ENCODE measurements at places on chromosomes 1 and 21.
A peak's percentile ranks its signal among the peaks of the same experiment; 100 is the strongest.

DNA sequence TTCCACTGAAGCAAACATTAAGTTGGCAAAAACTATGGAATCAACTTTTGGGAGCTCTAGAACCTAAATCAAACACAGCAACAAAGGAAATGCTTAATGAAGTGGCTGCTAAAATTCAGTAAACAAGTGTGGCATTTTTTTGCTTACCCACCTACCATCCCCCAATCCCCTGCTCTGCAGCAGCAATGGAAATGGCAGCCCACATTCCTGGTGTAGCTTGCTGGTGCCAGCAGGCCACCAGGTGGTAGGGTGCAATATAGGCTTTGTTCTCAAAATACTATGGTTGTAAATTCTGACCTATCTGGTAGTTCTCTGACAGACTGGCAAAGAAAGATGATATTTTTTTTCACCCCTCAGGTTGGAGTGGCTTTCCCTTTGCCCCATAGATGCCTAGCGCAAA is 42.8 kb downstream of the SHCBP1L start:
- DNase-seq = no peak

DNA sequence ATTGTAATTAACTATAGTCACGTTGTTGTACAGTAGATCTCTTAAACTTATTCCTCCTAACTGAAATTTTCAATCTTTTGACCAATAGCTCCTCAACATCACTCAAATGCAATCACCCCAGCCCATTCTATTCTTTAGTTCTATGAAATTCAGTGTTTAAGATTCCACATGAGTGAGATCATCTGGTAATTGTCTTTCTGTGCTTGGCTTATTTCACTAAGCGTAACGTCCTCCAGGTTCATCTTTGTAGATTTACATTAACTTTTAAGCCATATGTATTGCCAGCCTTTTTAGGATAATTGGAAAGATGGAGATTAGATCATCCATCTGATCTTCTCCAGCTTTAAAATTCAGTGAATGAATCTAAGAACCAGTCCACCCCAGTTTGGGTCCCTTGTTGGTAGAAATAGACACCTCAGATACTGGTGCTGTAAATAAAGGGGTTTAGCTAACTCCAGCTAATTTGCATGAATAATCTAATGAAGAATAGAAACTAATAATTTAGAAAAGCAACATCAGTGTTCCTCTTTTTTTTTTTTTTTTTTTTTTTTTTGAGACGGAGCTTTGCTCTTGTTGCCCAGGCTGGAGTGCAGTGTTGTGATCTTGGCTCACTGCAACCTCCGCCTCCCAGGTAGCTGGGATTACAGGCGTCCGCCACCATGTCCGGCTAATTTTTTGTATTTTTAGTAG is 7.0 kb downstream of the S100A10 start:
- DNase-seq = no peak

GRCh38 chr1:114756009-114756892 is 1.5 kb downstream of the CSDE1 start:
- no peak for DNase-seq

- DNase-seq = no peak
These were observed 38.9 kb downstream of the SDCCAG8 start for GRCh38 chr1:243294723-243295121.

- no peak for DNase-seq
These were observed 22.4 kb downstream of the LRRC41 start for GRCh38 chr1:46281021-46281420.

DNA sequence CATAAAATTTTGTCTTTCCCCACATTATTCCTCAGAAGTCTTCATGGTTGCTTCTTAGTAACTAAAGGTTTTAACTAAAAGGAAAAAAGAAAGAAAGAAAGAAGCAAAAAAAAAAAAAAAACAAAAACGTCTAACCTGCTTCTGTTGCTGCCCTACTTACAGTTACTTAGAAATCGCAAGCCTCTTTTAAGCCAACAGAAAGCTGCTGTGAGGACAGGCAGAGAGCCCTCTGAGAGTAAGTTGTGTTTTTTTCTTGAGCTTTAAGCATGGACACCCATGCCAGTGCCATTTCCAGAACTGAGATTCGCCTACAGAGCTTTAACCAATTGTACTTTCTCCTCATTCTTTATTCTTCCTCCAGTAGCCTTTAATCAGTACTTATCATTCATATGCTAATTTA is 25.6 kb upstream of the RGS1 start:
- no peak for DNase-seq

- no peak for DNase-seq
These were observed 1.6 kb upstream of the ENO1 start for GRCh38 chr1:8879922-8880676.

GRCh38 chr21:39952265-39952664 is 85.0 kb downstream of the PCP4 start:
- no peak for DNase-seq

GRCh38 chr1:165891111-165891860 is 63.9 kb downstream of the UCK2 start:
- no peak for DNase-seq

DNA sequence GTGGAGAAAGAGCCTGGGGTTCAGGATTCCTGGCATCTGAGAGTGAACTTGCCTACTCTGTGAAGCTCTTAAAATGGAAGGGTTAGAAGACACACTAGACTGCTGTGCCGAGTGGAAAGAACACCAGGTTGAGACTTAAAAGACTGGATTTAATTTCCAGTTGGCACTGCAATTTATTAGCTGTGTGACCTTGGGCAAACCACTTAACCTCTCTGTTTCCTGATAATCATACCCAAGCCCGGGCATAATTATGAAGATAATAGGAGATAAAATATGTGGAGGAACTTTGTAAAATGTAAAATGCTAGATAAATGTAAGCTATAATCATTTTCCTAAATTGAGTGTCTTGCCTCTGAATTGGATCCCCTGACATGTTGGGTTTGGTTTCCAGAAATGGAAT is 4.7 kb upstream of the LHX4 start:
- DNase-seq = no peak

GRCh38 chr1:203216274-203217138 is 13.0 kb downstream of the CHIT1 start:
- DNase-seq = peak; percentile 23

- DNase-seq = no peak
These were observed 24.0 kb upstream of the GNPAT start for GRCh38 chr1:231217056-231217455.

DNA sequence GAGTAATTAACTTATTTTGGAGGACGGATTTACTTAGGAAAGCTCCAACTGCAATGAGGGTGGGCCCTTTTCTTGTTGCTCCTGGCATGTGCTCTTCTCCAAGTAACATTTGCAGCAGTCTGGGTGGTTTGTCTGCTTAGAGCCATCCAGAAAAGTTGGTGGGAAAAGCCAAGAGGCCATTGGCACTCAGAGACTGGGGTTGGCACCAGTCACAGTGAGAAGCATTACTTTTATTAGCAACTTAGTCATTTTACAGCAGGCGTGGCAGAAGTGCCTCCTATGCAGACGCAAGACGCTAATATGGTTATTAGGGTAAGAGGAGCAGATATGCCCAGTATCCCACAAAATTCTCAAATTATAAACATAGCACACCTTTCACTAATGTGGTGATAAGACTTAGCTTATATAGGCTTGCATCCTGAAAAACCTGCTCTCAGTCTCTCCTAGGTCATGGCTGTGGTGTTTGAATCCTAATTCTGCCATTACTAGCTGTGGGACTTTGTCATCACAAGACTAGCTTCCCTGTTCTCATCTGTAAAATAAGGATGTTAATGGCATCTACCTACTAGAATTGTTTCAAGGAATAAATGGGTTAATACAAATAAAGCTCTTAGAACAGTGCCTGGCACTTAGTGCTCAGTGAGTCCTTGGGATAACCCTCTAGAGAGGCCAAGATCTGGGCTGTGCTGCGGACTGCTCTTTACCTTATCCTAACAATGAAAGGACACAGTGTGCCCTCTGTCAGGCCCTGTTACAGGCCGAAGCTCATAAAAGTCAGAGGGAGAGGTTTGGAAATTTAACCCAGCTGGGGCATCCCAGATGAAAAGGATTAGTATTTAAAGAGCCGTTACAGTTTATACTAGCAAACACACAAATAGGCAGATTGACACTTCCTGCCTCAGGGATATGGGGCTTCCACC is 154.6 kb downstream of the ROR1 start:
- no peak for DNase-seq

DNA sequence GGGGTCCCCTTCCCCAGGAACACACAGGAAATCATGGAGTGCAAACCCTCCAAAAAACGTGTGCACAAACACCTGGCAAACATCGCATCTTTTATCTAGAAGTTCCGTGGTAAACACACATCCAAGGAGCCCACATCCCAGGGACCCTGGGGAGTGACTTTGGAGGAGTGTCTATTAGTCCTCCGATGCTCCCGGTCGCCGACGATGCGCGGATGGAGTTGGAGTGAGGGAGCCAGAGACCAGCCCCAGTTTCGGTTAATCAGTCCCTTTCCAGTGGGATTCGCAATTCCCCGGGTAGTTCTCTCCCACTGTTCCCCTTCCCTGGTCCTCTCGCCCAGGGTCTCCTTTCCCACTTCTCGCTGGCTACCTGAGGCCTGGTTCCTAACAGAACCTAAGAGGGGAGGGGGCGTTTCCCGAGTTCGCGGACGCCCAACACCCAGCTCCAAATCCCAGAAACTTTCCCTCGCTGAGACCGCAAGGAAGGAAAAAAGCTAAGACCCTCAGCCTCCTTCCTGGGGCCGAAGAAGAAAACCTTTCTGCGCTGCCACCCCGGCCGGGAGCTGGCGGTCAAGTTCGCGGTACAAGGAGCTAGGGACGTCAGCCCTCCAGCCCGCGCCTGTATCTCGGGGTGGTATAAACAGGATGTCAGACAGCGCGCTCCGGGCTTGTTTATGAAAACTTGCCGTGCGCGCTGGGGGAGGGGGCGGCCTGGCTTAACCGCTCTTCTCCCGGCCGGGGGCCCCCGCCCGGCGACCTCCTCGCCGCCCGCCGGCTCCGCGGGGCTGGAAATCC is 787 bp downstream of the JAK1 start:
- no peak for DNase-seq

DNA sequence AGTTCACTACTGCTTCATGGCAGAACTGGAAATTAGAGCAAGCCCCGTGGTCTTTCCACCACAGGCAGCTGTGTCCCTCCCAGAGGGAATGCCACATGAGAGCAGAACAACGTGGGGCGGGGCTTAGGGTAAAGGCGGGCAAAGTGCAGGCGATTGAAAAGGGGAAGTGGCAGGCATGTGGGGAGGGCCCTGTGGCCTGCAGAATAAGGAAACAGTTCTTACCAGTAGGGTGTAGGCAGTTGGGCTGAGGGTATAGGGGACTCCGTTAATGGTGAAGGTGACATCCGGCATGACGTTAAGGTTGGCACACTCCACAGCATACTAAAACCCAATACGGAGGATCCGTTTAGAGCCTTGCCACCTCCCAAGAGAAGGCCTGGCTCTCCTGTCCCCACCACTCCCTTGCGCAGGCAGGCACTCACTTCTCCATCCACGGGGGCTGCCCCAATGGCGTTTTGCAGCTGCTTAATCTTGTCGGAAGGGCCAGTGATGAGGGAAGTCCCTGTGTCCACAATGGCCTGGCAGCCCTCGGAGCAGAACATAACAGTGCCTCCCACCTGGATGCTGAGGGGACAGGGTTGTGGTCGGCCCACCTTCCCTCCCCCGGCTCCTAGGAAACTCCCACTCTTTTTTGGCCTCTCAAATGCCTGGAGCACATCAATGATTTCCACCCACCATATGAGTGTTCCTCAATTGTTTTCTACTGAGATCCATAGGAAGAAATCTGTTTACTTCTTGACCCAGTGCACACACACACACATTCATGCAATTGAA is 9.1 kb upstream of the RAB7B start:
- DNase-seq = no peak

DNA sequence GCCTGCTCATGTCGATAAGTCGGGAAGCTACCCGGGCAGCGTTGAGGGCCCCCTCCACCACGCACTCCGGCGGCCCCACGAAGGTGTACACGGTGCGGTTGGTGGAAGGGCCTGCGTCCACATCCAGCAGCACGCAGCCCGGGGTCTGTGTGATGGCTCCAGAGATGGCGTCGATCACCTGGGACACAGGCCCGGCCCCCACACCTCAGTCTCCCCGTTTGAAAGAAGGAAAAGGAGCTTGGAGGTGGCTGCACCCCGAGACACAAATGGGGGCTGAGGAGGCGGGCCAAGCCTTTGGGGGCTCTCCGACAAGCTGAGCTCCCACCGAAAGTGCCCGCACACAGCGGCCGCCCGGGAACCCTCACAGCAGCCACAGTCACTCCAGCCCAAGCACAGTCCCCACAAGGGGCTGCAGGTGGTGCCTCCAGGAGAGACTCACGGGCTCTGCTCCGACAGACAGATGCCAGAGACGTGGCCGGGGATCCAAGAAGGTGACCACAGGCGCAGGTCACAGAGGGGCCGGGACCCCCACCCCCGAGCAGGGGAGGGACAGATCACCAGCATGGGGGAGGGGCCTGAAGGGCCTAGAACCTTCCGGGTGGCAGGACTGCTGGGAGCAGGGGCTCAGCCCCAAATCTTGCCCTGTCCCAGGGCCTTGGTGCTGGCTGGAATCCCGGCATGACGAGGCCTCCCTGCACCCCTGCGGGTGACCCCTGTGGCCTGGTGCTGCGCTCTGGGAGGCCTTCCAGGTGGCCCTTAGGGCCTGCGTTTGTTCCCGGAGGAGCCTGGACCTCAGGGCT is 1.0 kb downstream of the FTCD start:
- DNase-seq = no peak

GRCh38 chr1:231702804-231703203 is 76.2 kb downstream of the DISC1 start:
- no peak for DNase-seq

DNA sequence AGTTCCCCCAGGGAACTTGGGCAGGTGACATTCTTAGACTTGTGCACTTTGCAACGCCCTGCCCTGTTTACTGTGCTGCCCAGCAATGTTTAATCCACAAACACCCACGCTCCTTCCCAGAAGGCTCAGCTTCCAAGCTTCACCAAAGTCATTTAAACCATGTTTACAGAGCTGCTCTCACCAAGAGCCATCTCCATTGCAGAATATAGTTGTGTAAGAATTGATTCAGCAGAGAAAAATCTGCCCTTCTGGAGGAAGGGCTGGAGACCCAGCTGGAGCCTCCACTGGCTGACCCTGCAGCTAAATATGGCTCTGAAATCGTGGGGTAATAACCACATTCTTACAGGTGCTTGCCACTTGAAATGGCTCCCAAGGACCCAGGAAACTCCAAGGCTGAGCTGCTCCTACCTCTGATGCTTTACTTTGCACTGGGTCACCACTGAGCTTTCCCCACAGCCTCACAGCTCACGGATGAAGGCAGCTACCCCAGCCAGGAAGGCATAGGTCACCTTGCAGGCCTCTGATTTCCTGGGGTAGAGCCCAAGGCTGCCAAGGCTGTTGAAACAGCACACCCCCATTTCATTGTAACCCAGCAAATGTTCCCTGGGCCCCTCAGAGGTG is 8.7 kb downstream of the CAPN2 start:
- DNase-seq = no peak

GRCh38 chr1:232166942-232167341 is 463.0 kb downstream of the SIPA1L2 start:
- no peak for DNase-seq

DNA sequence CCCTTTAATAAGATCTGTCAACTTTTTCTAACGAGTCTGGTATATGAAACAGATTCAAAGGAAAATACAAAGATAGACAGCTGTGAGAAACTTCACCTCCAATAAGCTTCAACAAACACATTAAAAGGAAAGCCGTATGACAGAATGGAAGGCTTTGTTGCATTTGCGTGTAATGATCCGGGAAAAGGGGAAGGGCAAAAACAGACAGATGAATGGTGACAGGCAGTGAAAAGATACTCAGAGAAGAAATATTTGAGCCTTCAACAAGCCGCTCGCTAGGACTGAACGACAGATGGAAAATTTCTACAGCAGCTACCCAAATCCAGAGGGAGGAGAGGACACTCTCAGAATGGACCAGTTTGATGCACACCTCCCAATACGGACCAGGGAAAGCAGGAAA is 14.9 kb downstream of the COPA start:
- no peak for DNase-seq

GRCh38 chr1:243731301-243731891 is 118.6 kb downstream of the AKT3 start:
- no peak for DNase-seq

Measured in glomerular endothelial cell (primary cell).